ENCODE measurements at places on chromosomes 3 and 15.

DNA sequence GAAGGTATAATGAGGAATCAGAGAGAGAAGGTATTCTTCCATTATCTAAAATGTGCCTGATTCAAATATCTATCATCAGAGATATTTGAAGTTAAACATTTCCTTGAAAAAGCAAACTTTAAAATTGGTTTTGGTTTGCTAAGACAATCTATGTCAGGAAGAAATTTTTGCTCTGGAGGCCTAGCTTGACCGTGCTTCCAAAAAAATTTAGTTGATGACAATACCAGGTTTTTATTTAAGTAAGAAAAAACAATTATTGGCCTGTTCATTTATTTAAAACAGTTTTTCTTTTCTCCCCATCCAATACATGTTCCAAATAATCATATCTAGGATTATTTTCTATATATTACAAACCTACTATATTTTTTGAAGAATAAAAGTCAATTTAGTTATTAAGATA is 75.3 kb downstream of the OTOL1 start:
- DNase-seq: no peak

GRCh38 chr15:68415501-68416157 is 16.3 kb downstream of the ITGA11 start:
- peak; percentile 76 for DNase-seq

- DNase-seq: no peak
These were observed 95.8 kb upstream of the CACNA2D3 start for GRCh38 chr3:54026543-54026942.

GRCh38 chr3:69959581-69959980 is 40.0 kb upstream of the SAMMSON start:
- no peak for DNase-seq

GRCh38 chr15:30023798-30024295 is 58.9 kb upstream of the GOLGA8J start:
- DNase-seq: no peak

GRCh38 chr3:133161656-133162055 is 123.5 kb downstream of the TMEM108 start:
- no peak for DNase-seq

- DNase-seq: no peak
These were observed 163.3 kb upstream of the THBS1 start for GRCh38 chr15:39417366-39418134.

DNA sequence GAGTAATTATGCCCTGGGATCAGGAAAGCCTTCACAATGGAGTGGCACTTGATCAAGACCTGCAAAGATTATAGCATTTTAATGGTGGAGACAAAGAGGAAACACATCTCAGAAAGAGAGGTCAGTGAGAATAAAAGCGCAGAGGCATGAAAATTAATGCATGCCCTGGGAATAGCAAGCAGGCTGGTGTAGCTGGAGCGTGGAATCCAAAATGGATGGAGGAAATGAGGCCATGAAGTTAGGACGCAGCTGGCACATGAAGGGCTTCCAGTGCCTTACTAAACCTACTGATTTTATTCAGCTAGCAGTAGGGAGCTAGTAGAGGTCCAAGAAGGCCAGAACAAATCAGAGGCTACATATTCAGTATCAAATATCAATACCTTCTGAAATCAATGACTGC is 38.1 kb downstream of the TMEM212 start:
- no peak for DNase-seq

- DNase-seq: no peak
These were observed 57.6 kb upstream of the SLCO2A1 start for GRCh38 chr3:134087060-134087974.
